ENCODE measurements at places on chromosomes 3 and 15. TPM values are rescaled to one million over a fixed set of nuclear protein-coding genes. Genes with fewer than 3 reads are reported as not detected.

DNA sequence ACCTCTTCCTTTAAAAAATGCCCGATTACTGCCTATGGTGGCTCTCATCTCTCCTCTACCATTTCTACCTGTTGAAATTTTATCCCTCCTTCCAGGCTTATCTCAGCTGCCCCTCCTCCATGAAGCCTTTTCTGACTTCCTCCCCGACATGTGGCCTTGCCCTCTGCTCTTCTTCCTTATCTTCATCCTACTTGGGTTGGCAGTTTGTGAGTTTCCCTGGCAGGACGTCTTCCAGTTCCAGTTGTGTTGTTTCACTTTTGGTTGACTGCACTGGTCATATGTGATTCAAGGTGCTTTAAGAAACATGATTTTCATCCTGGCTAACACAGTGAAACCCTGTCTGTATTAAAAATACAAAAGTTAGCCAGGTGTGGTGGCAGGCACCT, 4.4 kb downstream of the DLL4 start:
- peaks cover 20% of the 10 kb centered on the region for H3K27me3 ChIP-seq
- no peak for DNase-seq
- H3K36me3 ChIP-seq: no peaks in the 10 kb centered on the region
- peaks cover 38% of the 10 kb centered on the region for H3K4me1 ChIP-seq
- no peak overlapping the region for H3K27ac ChIP-seq

DNA sequence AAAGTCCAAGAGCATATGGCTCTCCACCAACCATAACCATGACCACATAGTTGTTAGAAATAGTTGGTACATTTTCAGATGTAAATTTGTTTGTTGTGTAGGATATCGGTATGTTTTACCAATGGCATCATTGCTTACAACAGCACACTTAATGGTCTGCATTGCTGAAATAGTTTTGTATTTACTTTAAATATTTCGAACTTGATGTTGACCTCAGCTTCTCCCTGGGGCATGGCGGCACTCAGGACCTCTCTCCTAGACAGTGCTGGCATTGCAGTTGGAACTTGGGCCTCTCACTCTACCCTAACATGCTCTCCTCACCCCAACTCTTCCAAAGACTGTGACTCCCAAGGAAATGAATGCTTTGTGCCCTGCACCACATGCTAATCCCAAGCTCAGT, 5.0 kb downstream of the SLC22A13 start:
- peaks cover 10% of the 10 kb centered on the region for H3K4me1 ChIP-seq
- no peaks in the 10 kb centered on the region for H3K27me3 ChIP-seq
- H3K27ac ChIP-seq: no peak overlapping the region
- H3K4me3 ChIP-seq: no peak overlapping the region
- DNase-seq: no peak

DNA sequence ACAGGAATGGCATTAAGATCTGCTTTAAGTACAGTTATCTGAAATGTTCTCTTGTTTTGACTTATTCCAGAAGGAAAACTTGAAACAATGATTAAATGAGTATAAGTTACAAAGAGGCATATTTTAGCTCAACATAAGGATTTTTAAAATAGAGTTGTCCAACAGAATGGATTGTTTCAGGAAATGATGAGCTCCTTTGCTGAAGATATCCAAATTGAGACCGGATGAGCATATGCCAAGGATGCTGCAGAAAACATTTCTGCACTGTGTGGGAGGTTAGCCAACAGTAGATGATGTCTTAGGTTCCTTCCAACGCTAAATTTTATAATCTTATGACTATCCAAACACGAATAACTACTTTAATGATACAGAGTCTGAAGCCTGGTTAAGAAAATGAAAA, 226.5 kb upstream of the NANOGP8 start:
- H3K36me3 ChIP-seq: peaks cover 3% of the 10 kb centered on the region
- DNase-seq: no peak
- no peak overlapping the region for H3K4me3 ChIP-seq
- H3K27ac ChIP-seq: no peak overlapping the region

The MYH15 gene
- total RNA-seq: 0.05 TPM

The TRH gene
- total RNA-seq: not detected

DNA sequence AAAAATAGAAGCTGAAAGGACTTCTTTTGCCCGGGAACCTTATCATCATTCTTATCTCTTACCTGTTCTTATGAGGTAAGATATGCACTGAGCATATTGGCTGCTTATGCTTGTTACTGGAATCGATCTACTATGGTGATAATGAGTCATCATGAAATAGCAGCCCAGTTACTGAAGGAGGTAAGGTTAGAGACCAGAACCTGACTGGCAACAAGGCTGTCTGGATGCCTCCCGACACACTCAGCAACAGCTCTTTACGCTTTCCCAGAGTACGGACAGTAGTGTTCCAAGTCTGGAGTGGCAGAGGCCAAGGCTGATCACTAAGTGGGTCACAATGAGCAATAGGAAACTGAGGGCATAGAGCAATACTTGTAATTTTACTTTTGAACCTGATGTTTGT, 314.1 kb downstream of the NLGN1 start:
- H3K27ac ChIP-seq: no peak overlapping the region
- no peak for DNase-seq
- H3K4me3 ChIP-seq: no peak overlapping the region

GRCh38 chr3:154885418-154885817, 194.7 kb upstream of the MME start:
- H3K36me3 ChIP-seq: no peaks in the 10 kb centered on the region
- DNase-seq: no peak
- no peak overlapping the region for H3K27ac ChIP-seq
- H3K4me3 ChIP-seq: no peak overlapping the region
- no peaks in the 10 kb centered on the region for H3K27me3 ChIP-seq

DNA sequence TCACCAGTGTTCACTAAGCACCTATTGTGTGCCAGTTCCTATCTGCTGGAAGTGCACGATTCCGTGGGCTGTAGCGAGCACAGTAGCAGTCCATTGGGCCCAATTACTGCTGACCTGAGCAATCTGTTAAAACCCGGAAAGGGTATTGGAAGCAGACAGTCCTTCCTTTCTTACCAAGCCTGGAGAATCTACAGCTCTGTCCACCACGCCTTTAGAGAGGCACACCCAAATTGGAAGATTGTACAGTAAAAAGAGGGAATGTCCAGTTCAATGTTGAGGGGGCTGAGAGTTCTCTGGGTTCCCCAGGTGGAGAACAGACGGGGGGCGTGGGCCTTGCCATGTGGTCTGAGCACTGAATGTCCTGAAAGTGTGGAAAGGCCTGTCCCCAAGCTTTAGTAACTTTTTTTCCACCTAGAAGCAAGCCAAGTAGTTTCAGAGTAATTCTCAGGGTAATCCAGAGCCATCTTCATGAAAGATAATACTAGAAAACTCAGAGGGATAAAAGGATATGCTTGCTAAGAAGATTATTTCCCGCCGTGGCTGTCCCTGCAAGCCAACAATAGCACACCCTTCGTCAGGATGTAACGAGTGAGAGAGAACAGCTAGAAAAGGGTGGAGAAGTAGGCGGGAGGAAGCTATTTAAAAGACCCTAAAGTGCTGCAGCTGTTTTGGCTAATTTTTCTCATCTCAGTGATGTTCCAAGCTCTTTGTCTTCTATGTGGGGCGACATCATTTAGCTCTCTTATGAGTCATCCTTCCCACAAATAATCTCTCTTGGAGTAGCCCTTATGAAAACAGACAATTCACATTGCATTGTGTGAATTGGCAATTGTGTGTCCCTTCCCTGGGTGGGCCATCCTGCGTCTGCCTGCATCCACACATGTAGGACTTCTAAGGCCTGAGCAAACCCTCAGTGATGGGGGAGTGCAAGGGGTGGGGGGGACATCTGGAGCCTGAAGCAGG, 181.0 kb downstream of the ATG7 start:
- no peaks in the 10 kb centered on the region for H3K36me3 ChIP-seq
- H3K27ac ChIP-seq: peak overlapping the region; percentile 86
- no peaks in the 10 kb centered on the region for H3K27me3 ChIP-seq
- no peak overlapping the region for H3K4me3 ChIP-seq

GRCh38 chr3:65070968-65071367, 383.2 kb upstream of the ADAMTS9 start:
- H3K27ac ChIP-seq: no peak overlapping the region
- peaks cover 8% of the 10 kb centered on the region for H3K27me3 ChIP-seq
- no peaks in the 10 kb centered on the region for H3K36me3 ChIP-seq
- no peak overlapping the region for H3K4me3 ChIP-seq

The THAP10 gene
- total RNA-seq: 2.2 TPM

GRCh38 chr3:127580327-127581060, 10.0 kb downstream of the TPRA1 start:
- H3K27me3 ChIP-seq: no peaks in the 10 kb centered on the region
- H3K4me1 ChIP-seq: peaks cover 14% of the 10 kb centered on the region
- H3K27ac ChIP-seq: no peak overlapping the region
- peaks cover 7% of the 10 kb centered on the region for H3K36me3 ChIP-seq
- no peak overlapping the region for H3K4me3 ChIP-seq

- peaks cover 68% of the 10 kb centered on the region for H3K4me1 ChIP-seq
- peaks cover 33% of the 10 kb centered on the region for H3K36me3 ChIP-seq
- no peaks in the 10 kb centered on the region for H3K27me3 ChIP-seq
- no peak overlapping the region for H3K4me3 ChIP-seq
- no peak for DNase-seq
- H3K27ac ChIP-seq: peak overlapping the region; percentile 57
Observed at GRCh38 chr3:66406163-66406562, 94.7 kb downstream of the LRIG1 start.

DNA sequence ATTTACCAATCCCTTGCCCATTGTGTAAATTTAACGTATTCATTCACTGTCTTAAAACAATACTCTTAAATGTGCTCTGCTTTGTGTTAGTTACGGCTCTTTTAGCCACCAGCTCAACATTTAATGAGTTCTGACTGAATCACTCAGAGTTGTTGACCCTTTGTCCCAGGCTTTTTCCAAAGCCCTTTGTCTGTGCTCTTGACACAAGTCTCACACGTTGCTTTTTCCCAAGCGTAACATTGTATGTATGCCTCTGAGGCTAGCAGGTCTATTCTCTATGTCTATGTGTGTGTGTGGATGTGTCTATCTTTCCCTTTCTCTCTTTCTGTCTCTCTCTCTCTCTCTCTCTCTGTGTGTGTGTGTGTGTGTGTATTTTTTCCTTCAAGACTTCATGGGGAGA, 435.4 kb upstream of the GOLIM4 start:
- H3K27me3 ChIP-seq: no peaks in the 10 kb centered on the region
- no peak overlapping the region for H3K27ac ChIP-seq
- H3K4me3 ChIP-seq: no peak overlapping the region
- no peaks in the 10 kb centered on the region for H3K36me3 ChIP-seq
- DNase-seq: no peak

DNA sequence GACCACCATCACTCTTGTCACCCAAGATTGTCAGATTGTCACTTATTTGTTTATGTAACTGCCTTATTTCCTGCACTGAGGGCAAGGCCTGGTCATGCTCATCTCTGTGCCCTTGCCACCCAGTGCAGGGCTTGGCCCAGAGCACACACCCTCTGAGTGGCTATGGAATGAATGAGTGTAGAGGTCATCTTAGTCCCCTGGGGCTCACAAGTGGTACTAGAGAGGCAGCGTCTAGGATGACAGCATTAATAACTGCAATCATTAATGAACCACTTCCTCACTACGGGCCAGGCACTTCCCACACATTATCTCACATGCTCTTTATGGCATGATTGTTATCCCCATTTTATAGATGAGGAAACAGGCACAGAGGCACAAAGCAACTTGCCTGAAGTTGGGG, 117.0 kb downstream of the SMAD6 start:
- no peak overlapping the region for H3K27ac ChIP-seq
- DNase-seq: no peak
- peaks cover 17% of the 10 kb centered on the region for H3K4me1 ChIP-seq
- no peaks in the 10 kb centered on the region for H3K36me3 ChIP-seq
- H3K27me3 ChIP-seq: no peaks in the 10 kb centered on the region

DNA sequence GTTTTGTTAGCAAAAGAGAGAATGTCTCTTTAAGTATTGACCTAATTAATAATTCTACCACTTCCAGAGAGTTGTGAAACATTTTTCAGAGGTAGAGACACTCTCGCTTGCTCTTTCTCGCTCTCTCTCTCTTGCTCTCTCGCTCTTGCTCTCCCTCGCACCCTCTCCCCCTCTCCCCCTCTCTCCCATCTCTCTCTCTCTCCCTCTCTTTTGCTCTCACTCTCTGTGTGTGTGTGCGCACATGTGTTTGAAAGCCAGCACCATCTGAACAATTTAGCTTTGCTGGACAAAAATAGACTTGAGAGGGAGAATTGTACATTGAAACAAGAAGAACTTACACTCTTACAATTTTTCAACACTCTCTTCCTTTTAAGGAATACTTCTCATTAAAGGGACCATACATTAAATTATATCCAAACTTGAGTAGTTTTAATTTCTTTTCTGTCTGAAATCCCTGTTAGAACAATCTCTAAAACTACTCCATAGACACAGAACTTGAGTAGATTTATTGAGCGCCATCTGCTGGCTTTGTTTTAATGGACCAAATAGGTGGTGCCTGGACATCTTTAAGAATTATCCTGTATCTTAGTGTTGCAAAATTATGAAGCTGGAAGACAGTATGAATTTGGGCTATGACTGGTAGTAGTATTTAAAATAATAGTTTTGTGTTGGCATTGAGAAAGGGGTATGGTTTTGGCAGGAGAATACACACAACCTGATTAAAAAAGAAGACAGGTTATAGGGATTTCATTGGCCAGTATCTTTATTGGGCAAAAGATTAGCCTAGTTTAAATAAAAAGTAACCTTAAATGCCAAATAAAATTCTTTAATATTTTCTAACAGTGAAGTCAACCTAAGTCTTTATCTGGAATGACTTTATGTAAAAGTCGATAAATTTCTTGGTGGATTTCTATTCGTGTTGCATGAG, 124.6 kb downstream of the AKAP13 start:
- H3K4me1 ChIP-seq: peaks cover 23% of the 10 kb centered on the region
- no peaks in the 10 kb centered on the region for H3K36me3 ChIP-seq
- peak overlapping the region; percentile 72 for H3K27ac ChIP-seq
- H3K4me3 ChIP-seq: no peak overlapping the region

GRCh38 chr3:10556312-10556711, 50.9 kb upstream of the ATP2B2 start:
- H3K27ac ChIP-seq: no peak overlapping the region
- no peak for DNase-seq
- H3K27me3 ChIP-seq: peaks cover 34% of the 10 kb centered on the region
- H3K4me3 ChIP-seq: no peak overlapping the region

The NANOGP8 gene
- total RNA-seq: not detected

The SPATA16 gene
- total RNA-seq: not detected

- DNase-seq: peak; percentile 64
- no peaks in the 10 kb centered on the region for H3K27me3 ChIP-seq
- H3K4me3 ChIP-seq: no peak overlapping the region
Observed at GRCh38 chr3:126954141-126954842, 28.6 kb upstream of the PLXNA1 start.
